Nucleus accumbens (tissue), 56 donors: ENCODE measurements at places on chromosomes 7 and 10.

- DNase-seq = no peak
Measured at GRCh38 chr7:28408105-28408959, 4.0 kb upstream of the CREB5 start.

DNA sequence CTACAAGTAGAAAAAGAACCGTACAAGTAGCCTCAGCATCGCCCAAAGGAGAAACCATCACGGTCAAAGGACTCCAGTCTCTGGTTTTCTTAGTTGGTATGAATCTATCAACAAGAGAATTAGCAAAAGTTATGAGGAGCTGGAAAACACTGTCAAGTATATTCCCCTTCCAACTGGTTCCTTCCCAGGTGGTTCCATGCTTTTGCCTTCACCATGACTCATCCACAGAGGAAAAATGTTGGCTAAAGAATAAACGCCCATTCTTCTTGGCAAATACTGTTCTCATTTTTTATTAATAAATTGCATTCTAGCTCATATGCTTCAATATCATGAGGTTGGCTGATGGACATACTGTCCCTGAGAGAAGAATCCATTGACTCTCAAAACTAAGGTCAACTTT lies 6.4 kb downstream of the ELMO1 start:
- no peak for DNase-seq

DNA sequence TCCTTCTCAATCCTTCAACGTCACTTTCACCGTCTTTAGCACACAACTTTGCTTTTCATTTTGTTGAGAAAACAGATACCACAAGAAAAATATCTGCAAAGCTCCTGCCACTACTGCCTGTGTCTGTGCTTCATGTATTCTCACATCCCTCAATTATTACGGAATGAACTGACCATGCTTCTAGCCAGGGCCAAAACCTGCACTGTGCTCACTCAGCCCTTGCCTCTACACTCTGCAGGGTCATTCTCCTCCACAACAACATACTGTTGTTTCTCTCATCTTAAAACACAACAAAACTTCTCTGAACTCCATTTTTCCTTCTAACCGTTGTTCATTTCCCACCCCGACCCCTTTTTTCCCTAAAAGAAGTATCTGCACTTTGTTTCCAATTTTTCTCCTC lies 29.5 kb downstream of the BMPR1A start:
- DNase-seq = no peak

- DNase-seq = no peak
Measured at GRCh38 chr7:38217672-38218071, 39.6 kb downstream of the STARD3NL start.

DNA sequence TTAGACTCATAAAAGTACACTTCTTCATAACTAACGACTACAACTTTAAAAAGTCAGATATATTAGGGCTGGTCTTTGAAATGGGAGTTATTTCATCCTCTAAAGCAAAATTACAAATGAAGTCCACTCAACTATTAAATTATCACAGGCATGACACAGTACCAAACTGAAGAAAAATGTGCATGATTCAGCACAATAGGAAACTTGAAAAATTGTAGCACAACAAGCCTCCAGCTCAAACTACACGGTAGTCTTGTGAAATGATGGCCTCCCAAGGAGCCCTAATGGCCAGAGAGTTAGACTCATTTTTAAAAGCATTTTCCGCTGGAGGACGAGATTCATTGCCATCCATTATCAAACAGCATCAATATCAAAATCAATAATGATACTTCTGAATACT lies 76.4 kb downstream of the MAGI2 start:
- DNase-seq = no peak

- DNase-seq = no peak
Measured at GRCh38 chr10:102757323-102757722, 13.6 kb downstream of the WBP1L start.

DNA sequence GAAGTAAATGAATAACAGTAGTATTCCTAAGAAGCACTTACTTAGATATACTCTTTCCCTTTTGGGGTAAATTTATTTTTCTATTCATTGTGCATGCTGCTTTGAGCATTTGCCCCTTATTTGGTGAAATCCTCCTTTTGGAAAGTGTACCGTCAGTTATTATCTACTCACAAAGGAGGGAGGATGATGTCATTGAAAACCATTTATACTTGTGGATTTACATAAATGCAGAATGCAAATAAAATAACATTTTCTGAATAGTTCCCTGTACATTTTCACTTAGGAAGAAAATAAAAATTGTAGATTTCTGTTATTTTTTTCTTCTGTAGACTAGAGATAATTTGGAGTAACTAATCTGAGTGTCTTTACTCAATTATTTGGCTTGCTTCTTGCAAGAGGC lies 29.5 kb upstream of the SEM1 start:
- DNase-seq = no peak

DNA sequence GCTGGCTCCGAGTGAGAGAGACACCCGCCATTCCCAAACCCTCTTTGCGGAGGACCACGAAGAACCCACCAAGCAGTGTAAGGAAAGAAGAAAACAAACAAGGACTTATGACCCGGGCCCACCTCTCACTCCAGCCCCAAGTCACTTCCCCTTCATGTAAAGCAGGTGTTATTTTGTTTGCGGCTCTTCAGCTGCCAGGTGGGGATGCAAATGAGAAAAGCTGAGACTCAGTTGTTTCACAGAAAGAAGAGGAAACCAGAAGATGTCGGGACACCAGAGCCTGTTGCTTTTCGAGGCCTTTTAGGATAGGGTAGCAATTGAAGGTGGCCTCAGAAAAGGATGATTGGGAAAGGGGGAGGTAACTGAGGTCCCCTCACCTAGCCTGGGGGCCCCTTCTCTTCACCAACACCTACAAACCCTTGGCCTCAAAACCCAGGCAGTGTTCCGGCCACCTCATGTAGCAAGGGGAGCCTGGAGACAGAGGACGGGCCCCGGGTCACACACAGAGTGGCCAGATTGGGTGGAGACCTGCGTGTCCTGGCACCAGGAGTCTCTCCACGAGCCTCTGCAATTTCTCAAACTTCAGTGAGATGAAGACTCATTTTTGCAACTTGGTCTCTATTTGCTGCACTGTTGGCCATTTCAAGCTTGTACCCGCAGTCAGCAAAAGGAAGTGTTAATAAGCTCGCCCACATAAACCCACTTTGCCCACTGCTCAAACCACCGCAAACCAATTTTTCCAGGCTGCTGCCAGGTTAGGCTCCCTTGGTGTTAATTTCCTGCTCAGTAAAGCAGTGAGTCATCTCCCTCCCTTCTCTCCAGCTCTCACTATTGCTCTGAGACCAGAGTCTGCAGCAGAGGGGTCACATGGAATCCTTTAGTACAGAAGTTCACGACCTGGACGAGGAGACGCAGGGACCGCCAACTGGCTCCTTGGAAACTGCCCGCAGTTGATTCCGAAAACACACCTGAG lies 45.5 kb downstream of the AOC1 start:
- no peak for DNase-seq

GRCh38 chr10:113148901-113149300 lies 198.9 kb downstream of the TCF7L2 start:
- no peak for DNase-seq

DNA sequence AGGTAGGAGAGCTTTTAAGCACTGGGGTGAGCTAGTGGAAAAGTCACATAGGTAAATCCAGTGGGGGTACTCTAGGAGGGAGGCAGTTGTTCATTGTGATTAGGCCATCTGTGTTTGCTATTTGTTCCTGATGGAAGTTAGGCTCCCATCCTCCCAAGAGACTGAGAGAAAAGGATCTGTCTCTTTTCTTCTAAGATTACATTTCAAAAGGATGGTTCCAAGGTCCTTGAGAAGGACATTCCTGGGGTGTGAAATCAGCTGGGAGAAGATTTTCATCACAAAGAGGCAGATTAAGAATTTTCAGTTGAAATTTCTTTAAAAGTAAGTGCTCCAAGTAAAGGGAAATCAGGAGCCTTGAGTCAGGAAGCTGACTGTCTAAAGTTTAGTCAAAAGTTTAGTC lies 210.8 kb upstream of the CSTF2T start:
- DNase-seq = no peak
